Activated CD8-positive, alpha-beta memory T cell treated with anti-CD3 and anti-CD28 coated beads, Interleukin-2, amount 50 U/mL, for 48 hours (primary cell): ENCODE measurements at places on chromosomes 12 and 14.

DNA sequence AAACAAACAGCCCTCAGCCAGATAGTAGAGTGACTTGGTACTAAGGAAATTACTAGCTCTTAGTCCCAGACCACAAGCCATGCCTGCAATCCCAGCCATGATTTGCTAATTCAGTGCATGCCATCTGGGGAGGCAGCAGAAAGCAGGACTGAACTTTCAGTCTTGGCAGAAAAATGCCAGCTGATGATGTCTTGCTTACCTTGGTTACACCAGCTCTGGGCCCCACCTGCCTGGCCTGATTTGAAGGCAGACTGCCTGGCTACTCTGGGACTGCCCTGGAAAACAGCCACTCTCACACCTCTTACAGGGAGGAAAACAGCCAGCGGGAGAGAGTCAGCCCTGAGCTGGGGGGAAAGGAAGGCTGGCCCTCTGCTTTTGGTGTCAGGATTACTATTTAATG lies 4.6 kb upstream of the UNC119B start:
- DNase-seq = no peak

DNA sequence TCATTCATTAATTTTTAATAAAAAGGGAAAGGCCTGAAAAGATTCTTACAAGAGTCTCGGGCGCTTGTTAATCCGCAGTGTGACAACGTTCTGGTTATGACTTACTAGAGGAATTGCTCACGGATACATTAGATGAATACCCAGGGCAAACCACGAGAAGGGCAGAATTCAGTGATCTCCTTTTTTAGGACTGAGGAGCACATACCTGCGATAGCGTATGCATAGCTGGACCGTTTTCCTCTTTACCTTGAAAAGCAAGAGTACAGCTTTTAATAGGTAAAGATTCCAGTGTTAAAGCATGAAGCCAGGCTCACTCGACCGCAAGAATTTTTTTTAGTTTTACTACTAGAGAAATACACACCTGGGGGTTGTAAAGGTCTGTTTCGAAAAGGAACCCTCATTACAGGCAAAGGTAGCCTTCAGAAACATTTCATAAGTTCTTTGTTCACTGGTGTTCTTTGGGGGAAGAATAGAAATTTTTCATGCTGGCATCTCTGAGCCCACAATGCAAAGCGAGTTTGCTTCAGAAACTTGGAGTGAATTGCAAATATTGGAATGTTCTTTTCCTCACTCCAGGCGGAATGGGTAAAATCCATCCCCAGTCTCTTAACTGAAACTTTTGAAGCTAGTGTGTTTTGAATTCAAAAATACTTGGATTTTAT lies 953 bp downstream of the MAPK1IP1L start:
- DNase-seq = no peak

- no peak for DNase-seq
These were observed 374.4 kb downstream of the DPF3 start for GRCh38 chr14:72519543-72519942.

- no peak for DNase-seq
These were observed 76.9 kb upstream of the HMGA2 start for GRCh38 chr12:65747338-65747737.
